ENCODE measurements at places on chromosomes 16 and 17.

DNA sequence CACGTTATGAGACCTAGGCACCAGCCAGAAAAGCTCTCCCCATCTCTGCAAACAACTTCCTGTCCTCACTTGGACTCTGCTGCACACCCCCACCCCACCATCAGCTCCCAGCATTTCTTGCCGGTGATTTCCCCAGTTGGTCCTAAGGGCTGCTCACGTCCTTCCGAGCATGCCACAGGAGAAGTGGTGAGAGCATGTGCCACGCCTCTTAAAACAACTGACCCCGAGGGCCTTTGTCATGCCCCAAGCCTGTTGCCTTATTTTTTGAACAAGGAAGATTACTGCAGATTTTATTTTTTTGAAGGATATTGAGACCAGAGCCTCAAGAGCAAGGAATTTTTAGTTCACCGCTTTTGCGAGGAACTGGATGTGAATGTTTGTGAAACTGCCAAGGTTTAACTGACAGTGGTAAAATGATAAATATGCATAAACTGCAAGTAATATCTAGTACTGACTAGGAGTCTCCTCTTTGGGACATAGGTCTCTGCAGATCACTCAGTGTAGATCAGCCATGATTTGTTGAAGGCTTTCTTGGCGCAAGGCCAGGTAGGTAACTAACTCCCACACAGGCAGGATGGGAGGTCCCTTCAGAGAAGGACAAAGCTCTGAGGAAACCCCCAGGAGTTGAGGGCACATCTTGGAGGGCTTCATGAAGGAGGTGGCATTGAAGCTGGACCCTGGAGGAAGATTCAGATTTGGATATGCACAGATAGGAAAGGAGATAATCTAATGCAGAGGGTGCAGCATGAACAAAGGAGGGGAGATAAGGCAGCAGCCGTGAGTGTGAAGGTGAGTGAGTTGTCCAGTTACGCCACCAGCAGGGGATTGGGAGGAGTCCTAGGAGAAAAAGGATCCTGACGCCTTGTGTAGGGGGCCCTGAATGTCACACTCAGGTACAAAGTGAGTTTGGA is 44.7 kb downstream of the TMEM132E start:
- no peak for DNase-seq

DNA sequence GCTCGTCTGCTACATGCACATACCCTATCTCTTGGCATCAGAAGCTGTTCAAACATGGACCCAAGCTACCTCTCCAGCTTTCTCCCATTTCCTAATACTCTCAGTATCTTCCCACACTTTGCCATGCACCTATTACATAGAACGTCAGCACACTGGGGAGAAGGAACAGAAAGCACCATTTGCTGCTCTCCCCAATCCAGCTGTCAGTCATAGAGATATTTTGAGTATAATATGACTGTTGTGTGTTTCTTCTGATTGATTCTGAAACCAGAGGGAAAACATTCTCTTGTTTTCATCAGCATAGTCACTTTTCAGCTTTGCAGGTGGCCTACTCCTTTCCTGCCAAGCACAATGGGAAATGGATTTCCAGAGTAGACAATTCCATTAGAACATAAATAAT is 107.1 kb downstream of the ADAMTS18 start:
- DNase-seq, result no peak

- DNase-seq, result no peak
Observed at GRCh38 chr16:29114574-29114973, 129.7 kb downstream of the LAT start.

- DNase-seq, result no peak
Observed at GRCh38 chr16:7218936-7219335, 113.7 kb upstream of the RBFOX1 start.

- DNase-seq, result no peak
Observed at GRCh38 chr16:3889059-3889458, 8.5 kb upstream of the CREBBP start.
